ENCODE measurements at places on chromosomes 1 and 21. TPM values are rescaled to one million over a fixed set of nuclear protein-coding genes. Genes with fewer than 3 reads are reported as not detected.

DNA sequence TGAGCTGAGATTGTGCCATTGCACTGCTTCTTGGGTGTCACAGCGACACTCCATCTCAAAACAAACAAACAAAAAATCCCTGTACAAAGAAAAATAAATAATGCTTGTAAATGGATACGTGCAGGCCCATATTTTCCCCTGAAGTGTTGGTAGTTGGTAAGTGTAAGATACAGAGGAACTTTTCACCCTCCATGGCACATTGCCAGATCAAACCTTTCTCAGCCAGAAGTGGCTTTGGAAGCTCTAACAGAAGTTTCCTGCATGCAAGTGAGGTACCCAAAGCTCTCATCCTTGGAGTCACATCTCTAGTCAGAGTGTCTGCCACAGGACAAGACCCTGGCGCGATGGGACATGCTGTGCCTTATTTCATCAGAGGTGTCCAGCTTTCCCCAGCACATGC, 7.3 kb downstream of the NDUFV3 start:
- H3K27ac ChIP-seq, result no peak overlapping the region
- DNase-seq, result no peak
- H3K36me3 ChIP-seq, result peaks cover 20% of the 10 kb centered on the region
- H3K4me1 ChIP-seq, result no peaks in the 10 kb centered on the region

GRCh38 chr21:28799926-28800325, 192.8 kb downstream of the LTN1 start:
- H3K4me1 ChIP-seq, result no peaks in the 10 kb centered on the region
- no peaks in the 10 kb centered on the region for H3K27me3 ChIP-seq
- no peak for DNase-seq
- H3K4me3 ChIP-seq, result no peak overlapping the region
- no peak overlapping the region for H3K27ac ChIP-seq

DNA sequence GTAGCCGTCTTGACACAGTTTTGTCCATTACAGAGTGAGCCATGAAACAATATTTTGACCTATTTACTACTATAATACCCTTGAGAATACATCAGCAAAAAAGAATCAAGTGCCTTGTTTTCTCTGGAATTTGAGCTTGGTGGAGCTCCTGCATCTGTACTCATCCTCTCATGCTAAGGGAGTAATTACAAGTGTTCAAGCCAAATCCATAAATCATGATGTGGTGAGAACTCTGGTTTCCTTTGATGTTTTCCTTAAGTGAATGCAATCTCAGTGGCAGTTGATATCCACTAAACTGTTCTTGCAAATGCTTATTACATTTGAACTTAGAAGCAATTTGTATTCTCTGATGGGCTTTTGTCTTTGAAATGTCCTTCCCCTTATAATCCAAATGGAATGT, 824.6 kb upstream of the TMPRSS15 start:
- no peaks in the 10 kb centered on the region for H3K36me3 ChIP-seq
- DNase-seq, result no peak
- no peak overlapping the region for H3K4me3 ChIP-seq
- no peaks in the 10 kb centered on the region for H3K4me1 ChIP-seq
- no peak overlapping the region for H3K27ac ChIP-seq
- no peaks in the 10 kb centered on the region for H3K27me3 ChIP-seq

C1orf167 gene
- polyA plus RNA-seq, result 1.4 TPM

GRCh38 chr1:163147019-163147418, 55.7 kb downstream of the RGS5 start:
- no peak for DNase-seq
- no peaks in the 10 kb centered on the region for H3K4me1 ChIP-seq
- no peaks in the 10 kb centered on the region for H3K36me3 ChIP-seq
- H3K27me3 ChIP-seq, result no peaks in the 10 kb centered on the region
- H3K27ac ChIP-seq, result no peak overlapping the region

DNA sequence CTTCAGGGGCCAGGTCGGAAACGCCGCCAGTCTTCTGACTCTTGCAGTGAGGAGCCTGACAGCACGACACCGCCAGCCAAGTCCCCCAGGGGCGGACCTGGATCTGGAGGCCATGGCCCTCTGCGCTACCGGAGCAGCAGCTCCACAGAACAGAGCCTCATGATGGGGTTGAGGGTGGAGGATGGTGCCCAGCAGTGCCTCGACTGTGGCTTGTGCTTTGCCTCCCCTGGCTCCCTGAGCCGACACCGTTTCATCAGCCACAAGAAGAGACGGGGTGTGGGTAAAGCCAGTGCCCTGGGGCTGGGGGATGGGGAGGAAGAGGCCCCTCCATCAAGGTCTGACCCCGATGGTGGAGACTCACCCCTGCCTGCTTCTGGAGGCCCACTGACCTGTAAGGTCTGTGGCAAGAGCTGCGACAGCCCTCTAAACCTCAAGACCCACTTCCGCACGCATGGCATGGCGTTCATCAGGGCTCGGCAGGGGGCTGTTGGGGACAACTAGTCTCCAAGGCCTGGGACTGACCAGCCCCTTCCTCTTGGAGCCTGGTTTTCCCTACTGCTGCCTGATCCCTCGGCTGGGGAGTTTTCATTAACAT, 8.7 kb downstream of the ZNF687 start:
- peaks cover 45% of the 10 kb centered on the region for H3K36me3 ChIP-seq
- H3K4me3 ChIP-seq, result no peak overlapping the region
- H3K27me3 ChIP-seq, result no peaks in the 10 kb centered on the region

RHBDL2 gene
- polyA plus RNA-seq, result 0.05 TPM
